ENCODE measurements at places on chromosomes 3 and 15.

DNA sequence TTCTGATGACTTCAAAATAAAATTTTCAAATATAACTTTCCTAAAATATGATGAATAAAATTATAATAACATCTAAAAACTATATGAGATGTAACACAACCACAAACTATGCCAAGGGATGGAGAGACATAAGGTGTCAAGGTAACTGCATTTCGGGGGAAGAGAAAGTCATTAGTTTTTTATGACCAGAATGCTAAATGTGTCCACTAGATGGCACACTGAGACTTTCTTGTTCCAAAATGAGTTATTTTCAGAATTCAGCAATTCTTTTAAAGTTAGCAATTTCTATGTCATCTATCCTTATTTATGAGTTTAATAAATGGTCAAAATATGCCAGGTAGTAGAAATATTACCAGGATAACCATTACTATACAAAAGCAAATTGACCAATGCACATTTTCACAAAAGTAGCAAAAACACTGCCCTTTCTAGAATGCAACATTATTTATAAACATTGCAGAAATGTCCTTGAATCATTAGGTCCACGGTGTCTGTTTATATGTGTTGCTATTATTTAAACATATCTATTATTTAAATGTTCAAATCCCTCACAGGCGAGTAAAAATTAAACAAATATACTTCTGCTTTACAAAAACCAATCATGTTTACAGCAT is 374.2 kb downstream of the PLCL2 start:
- no peak for DNase-seq

DNA sequence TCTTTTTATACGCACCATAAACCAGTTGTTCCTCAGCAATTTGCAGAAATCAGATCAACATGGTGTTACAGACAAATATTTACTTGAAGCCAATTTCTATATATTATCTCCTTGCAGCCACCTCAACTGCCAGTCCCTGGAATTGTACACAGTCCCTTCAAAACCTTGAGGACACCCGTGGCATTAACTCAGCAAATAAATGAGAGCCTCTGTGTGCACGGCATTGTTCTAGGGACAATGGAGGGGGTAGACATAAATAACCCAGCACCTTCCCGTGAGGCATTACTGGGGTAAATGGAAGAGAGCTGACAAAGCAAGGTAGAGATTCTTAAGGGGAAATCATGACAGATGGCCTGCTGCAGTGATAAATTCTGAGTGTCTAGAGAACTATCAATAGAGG is 12.5 kb downstream of the TM2D3 start:
- no peak for DNase-seq

DNA sequence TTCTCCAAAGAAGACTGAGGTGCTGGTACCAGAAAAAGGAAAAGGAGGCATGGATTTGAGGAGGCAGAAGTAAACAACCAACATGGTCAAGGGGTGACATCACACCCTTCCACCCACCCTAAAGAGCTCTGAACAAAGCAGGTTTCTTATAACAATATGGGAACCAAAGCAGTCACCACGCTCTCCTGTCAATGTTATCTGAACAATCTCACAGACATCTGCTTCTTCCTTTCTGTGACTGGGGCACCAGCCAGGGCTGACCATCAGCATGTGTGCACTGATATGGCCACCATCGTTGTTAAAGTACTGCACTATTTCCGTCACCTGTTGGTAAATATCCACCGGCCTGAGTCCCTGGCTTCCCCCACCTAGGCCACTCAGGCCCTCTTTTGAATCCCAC is 252.9 kb downstream of the SHQ1 start:
- DNase-seq = no peak

- no peak for DNase-seq
These were observed 410.3 kb downstream of the AGBL1 start for GRCh38 chr15:86489981-86490380.

DNA sequence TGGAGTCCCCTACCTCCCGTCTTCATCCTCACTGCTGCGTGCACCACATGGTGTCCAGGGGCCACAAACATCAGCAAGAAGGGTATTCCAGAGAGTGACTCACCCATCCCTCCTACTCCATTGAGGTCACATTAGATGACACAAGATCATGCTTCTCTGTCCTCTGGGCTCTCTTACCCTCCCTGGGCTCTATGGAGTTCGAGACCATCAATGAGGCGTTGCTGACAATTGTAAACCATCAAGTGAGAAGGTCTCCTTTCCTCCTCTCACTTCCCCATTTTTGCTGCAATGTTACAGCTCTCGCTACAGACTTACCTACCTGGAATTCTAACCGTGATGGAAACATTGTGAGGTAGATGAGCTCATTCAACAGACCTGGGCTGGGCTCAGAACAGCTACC is 51.7 kb downstream of the HMCES start:
- no peak for DNase-seq

DNA sequence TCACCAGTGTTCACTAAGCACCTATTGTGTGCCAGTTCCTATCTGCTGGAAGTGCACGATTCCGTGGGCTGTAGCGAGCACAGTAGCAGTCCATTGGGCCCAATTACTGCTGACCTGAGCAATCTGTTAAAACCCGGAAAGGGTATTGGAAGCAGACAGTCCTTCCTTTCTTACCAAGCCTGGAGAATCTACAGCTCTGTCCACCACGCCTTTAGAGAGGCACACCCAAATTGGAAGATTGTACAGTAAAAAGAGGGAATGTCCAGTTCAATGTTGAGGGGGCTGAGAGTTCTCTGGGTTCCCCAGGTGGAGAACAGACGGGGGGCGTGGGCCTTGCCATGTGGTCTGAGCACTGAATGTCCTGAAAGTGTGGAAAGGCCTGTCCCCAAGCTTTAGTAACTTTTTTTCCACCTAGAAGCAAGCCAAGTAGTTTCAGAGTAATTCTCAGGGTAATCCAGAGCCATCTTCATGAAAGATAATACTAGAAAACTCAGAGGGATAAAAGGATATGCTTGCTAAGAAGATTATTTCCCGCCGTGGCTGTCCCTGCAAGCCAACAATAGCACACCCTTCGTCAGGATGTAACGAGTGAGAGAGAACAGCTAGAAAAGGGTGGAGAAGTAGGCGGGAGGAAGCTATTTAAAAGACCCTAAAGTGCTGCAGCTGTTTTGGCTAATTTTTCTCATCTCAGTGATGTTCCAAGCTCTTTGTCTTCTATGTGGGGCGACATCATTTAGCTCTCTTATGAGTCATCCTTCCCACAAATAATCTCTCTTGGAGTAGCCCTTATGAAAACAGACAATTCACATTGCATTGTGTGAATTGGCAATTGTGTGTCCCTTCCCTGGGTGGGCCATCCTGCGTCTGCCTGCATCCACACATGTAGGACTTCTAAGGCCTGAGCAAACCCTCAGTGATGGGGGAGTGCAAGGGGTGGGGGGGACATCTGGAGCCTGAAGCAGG is 181.0 kb downstream of the ATG7 start:
- DNase-seq = no peak

DNA sequence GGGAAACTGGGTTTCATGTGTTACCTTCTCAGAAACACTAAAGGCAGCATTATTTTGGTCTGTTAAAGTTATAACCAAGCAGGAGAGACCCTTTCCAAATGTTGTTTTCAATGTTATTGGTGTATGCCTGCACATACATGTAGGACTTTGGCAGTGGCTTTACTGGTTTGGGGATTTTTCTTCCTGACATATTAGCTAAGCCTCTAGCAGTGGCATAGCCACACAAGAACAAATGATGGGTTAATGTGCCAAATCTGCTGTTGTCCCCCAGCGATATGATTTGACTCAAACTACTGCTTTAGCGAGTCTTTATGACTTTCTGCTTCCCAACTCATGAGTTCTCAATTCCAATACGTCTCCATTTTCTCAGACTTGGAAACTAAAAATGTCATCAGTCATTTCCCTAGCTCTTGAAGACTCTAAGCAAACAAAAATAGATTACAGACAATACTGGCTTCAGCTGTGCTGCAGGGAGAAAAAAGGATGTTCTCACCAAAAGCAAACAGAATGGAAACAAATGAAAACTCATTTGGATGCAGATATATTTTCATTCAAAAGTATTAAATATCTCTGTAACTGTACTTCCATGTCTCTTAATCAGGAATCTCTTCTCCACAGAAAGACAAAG is 29.6 kb downstream of the TPM1 start:
- DNase-seq = no peak

GRCh38 chr15:36617529-36618196 is 38.2 kb downstream of the CDIN1 start:
- no peak for DNase-seq

DNA sequence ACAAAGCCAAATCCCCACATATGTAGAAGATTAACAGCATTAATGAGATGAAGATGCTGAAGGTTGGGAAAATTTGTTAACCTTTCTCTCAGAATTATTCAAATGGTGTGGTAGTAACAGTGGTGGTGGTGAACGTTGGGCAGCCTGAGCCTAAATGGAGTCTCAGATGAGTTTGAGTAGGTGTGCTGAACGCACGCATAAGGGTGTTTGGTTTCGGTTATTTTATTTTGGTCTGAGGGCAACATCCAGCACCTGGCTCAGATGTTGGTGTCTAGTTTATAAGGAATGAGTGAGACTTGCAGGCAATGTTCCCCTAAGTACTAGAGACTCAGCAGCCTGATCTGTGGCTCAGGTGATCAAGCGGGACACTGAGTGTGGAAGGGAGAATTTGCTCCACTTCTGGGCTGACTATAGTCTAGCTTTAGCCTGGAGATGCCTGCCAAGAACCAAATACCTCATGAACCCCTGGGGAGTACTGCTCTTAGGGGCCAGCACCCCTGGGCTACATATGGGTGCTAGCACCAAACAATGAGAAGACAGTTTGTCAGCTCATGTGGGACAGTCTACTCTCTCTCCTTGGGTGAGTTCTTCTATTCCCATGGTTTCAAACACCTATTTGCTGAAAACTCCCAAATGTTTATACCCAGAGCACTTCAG is 39.5 kb upstream of the ATP2C1 start:
- no peak for DNase-seq

DNA sequence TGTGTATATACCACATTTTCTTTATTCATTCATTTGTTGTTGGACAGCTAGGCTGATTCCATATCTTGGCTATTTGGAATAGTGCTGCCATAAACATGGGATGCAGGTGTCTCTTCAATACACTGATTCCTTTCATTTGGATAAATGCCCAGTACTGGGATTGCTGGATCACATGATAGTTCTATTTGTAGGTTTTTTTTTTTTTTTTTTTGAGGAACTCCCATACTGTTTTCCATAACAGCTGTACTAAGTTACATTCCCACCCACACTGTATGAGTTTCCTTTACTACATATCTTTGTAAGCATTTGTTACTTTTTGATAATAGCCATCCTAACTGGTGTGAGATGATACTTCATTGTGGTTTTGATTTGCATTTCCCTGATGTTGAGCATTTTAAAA is 437.7 kb downstream of the DIPK2A start:
- DNase-seq = no peak

All from natural killer cell treated with Interleukin-12 subunit alpha and Interleukin-12 subunit beta and Interleukin-15 and Interleukin-18, amount 100 ng/mL, for 72 hours (primary cell).